Progenitor cell of endocrine pancreas (in vitro differentiated cells): ENCODE measurements at places on chromosomes 2 and 18. TPM values are rescaled to one million over a fixed set of nuclear protein-coding genes. Genes with fewer than 3 reads are reported as not detected.

Gene AQP12A
- total RNA-seq, result not detected in 2 replicates

Gene CD207
- not detected in 2 replicates for total RNA-seq

Gene MOGAT1
- total RNA-seq, result 0.74 and 0.98 TPM in 2 replicates

Gene ZNF521
- total RNA-seq, result 39.1 and 41.4 TPM in 2 replicates

Gene APLF
- 10.6 and 11.6 TPM in 2 replicates for total RNA-seq

Gene FBXO36
- total RNA-seq, result 3.9 and 4.0 TPM in 2 replicates

Gene M1AP
- total RNA-seq, result 2.5 and 2.6 TPM in 2 replicates

Gene C2orf72
- 9.7 and 11.1 TPM in 2 replicates for total RNA-seq

Gene COLEC12
- 0.55 and 0.69 TPM in 2 replicates for total RNA-seq

Gene CNDP1
- total RNA-seq, result 0.29 and 0.38 TPM in 2 replicates

DNA sequence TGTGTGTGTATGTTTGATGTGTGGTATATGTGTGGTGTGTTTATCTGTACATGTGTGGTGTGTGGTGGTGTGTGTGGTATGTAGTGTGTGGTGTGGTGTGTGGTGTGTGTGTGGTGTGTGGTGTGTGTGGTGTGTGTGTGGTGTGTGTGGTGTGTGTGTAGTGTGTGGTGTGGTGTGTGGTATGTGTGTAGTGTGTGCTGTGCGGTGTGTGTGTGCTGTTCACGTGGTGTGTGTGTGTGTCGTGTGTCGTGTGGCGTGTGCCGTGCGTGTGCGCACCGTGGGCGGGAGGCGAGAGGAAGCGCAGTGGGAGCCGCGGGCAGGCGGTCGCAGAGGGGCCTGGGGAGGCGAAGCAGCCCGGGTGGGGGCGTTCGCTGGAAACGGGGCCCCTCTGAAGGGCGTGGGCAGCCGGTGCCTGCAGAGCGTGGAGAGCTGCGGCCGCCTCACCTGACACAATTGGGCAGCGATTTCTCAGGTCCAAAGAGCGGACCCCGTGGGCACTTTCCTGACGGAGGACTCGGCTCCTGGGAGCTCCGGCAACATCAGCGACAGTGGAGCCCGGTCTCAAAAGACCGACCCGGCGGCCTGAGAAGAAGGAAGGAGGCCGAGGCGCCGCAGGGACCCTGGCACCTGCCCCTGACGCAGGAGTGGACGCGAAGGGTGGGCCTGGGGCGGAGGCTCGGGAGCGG, 741.1 kb upstream of the SALL3 start:
- peak overlapping the region; percentile 67 for H3K27ac ChIP-seq
- H3K4me3 ChIP-seq, result no peak overlapping the region
- peaks cover 2% of the 10 kb centered on the region for H3K36me3 ChIP-seq
- DNase-seq, result no peak
- H3K27me3 ChIP-seq, result peaks cover 23% of the 10 kb centered on the region
- no peaks in the 10 kb centered on the region for H3K4me1 ChIP-seq

DNA sequence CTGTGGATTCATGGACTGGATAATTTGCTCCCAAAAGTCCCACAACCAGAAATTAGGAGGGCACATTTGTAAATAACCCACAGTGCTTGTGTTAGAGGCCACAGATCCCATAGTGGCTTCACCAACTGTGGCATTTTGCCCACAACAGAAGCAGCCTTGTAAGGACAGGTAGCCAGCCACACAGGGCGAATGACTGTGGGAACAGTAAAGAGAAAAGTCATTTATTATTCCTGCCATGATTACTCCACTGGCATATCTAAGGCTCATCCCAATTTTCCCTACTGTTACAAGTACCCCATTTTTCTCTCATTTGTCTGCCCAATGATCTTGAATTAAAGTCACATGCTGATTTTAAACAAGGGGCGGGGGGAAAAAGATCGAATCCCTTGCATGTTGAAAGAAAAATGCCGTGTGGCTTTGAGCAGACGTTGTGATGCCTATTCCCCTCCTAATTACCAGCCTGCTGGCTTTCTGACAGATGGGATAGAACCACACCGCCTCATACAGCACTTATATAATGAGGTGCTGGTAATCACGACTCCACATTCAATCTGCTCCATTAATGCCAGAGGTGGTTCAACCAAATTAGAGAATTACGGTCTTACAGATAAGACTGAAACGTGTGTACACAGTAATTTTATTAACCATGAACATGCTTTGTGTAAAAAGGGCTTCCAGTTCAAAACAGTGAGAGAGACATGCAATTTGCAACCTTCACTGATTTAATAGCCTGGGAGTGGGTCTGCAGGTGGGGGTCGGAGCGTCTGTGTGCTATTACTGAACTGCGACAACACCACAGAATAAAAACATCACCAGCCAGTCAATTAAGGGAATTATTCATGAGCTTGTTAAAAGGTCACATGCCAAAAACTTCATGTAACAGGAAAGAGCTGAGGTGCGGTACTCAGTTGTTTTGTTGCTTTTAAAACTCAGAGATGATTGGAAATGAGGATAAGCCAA, 196.0 kb downstream of the TMEM163 start:
- no peak for DNase-seq
- no peaks in the 10 kb centered on the region for H3K4me1 ChIP-seq
- H3K4me3 ChIP-seq, result no peak overlapping the region
- no peaks in the 10 kb centered on the region for H3K27me3 ChIP-seq

DNA sequence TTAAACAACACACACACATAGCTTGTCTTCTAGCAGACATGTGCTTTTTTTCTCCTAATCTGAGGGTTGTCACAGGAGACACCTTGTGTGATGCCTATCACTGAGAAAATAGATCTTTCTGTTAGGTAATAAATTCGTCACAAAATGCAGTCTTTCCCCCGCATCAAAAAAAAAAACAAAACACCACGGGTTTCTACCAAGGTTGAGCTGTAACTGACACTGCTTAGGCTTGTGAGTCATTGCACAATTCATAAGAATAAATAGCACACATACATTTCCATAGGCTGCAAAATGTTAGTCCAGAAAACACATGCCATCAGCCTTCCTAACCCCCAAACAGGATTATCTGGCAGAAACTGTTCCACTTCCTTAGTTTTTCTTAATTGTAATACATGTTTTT, 6.5 kb downstream of the TMEM163 start:
- peaks cover 3% of the 10 kb centered on the region for H3K4me1 ChIP-seq
- H3K27me3 ChIP-seq, result peaks cover 86% of the 10 kb centered on the region
- no peak for DNase-seq

GRCh38 chr18:3478262-3478978, 28.4 kb downstream of the TGIF1 start:
- no peak overlapping the region for H3K4me3 ChIP-seq
- peaks cover 4% of the 10 kb centered on the region for H3K36me3 ChIP-seq
- no peaks in the 10 kb centered on the region for H3K4me1 ChIP-seq

GRCh38 chr2:8021921-8022320, 659.9 kb upstream of the ID2 start:
- H3K4me3 ChIP-seq, result no peak overlapping the region
- no peak for DNase-seq
- peaks cover 6% of the 10 kb centered on the region for H3K27me3 ChIP-seq
- H3K36me3 ChIP-seq, result no peaks in the 10 kb centered on the region

DNA sequence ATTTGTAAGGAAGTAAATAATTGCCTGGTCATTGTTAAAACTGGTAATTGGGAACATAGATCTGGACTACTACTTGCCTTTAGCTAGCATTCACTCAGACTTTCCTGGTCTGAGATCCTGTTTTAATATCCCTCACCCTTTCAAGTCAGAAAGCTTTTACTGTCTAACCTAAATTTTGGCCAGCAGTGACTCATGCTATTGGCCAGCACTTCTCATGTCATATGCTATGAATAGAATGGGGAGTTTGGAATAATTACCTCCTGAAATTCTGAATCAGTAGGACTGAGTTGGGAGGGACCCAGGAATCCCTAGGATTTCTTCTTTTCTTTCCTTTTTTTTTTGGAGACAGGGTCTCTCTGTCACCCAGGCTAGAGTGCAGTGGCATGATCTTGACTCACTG, 19.3 kb downstream of the STK36 start:
- H3K27me3 ChIP-seq, result no peaks in the 10 kb centered on the region
- peaks cover 16% of the 10 kb centered on the region for H3K36me3 ChIP-seq
- peaks cover 3% of the 10 kb centered on the region for H3K4me1 ChIP-seq
- no peak overlapping the region for H3K4me3 ChIP-seq
- DNase-seq, result no peak

DNA sequence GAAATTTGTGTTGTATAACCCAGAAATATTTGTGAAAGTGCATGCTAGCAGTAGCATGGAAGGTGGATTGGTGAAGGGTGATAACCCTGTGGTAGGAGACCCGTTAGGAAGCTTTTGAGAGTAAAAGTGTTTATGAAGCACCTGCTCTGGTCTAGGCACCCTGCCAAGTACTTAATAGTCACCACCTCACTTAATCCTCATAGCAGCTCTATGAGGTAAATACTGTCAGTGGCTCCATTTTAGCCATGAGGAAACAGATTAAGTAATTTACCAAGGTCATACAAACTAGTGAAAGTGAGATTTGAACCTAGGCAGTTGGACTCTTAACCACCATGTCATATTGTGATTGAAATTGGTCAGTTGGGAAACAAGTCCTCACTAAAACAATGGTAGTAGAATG, 66.8 kb downstream of the TET3 start:
- no peaks in the 10 kb centered on the region for H3K27me3 ChIP-seq
- no peak overlapping the region for H3K27ac ChIP-seq
- DNase-seq, result no peak
- no peak overlapping the region for H3K4me3 ChIP-seq

GRCh38 chr18:48868468-48869466, 82.0 kb downstream of the SMAD7 start:
- no peak overlapping the region for H3K4me3 ChIP-seq
- no peak for DNase-seq
- peaks cover 9% of the 10 kb centered on the region for H3K4me1 ChIP-seq
- peaks cover 2% of the 10 kb centered on the region for H3K36me3 ChIP-seq
- peaks cover 13% of the 10 kb centered on the region for H3K27me3 ChIP-seq

DNA sequence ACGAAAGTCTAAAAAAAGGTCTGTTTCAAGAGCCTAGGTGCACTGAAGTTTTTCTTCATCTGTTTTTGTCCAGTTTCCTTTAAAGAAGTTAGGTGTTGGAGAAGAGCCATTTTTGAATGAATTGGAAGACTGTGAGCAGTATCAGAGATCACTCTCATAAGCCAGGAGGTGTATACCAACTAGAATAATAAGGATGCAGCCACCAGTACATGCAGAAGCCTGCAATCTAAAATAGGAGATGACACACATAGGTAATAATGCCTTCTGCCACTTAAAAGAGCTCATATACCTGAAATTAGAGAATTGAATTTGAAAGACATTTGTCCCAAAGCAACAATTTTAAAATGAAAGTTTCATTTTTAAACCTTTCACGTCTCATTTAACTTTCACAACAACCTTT, 81.7 kb downstream of the RBMS1 start:
- no peak overlapping the region for H3K4me3 ChIP-seq
- DNase-seq, result no peak
- H3K27me3 ChIP-seq, result peaks cover 10% of the 10 kb centered on the region
- no peak overlapping the region for H3K27ac ChIP-seq

DNA sequence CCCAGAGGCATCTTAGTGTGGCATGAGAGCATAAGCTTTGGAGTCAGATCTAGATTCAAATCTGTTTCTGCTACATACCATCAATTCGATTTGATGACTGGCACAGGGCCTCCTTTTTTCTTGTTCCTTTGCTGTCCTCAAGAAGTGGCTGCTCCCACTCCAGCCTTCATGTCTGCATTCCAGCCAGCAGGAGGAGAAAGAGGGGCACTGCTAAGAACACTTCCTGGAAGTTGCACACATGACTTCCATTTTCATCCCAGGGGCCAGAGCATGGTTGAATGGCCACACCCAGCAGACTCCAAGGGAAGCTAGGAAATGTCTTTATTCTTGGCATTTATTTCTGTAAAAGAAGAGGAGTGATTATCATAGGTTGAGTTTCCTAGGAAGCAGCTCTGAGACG, 50.4 kb downstream of the EML6 start:
- H3K27ac ChIP-seq, result no peak overlapping the region
- no peak for DNase-seq
- H3K4me3 ChIP-seq, result no peak overlapping the region
- no peaks in the 10 kb centered on the region for H3K27me3 ChIP-seq
- H3K36me3 ChIP-seq, result no peaks in the 10 kb centered on the region
- H3K4me1 ChIP-seq, result no peaks in the 10 kb centered on the region

GRCh38 chr18:24427484-24427883, 1.0 kb downstream of the IMPACT start:
- DNase-seq, result no peak
- H3K27ac ChIP-seq, result peak overlapping the region; percentile 97
- H3K36me3 ChIP-seq, result peaks cover 9% of the 10 kb centered on the region
- peaks cover 18% of the 10 kb centered on the region for H3K27me3 ChIP-seq
- peaks cover 19% of the 10 kb centered on the region for H3K4me1 ChIP-seq

GRCh38 chr2:204066051-204066450, 129.5 kb downstream of the ICOS start:
- no peaks in the 10 kb centered on the region for H3K27me3 ChIP-seq
- H3K36me3 ChIP-seq, result no peaks in the 10 kb centered on the region
- no peak for DNase-seq
- H3K27ac ChIP-seq, result no peak overlapping the region
- H3K4me3 ChIP-seq, result no peak overlapping the region
- H3K4me1 ChIP-seq, result peaks cover 9% of the 10 kb centered on the region

DNA sequence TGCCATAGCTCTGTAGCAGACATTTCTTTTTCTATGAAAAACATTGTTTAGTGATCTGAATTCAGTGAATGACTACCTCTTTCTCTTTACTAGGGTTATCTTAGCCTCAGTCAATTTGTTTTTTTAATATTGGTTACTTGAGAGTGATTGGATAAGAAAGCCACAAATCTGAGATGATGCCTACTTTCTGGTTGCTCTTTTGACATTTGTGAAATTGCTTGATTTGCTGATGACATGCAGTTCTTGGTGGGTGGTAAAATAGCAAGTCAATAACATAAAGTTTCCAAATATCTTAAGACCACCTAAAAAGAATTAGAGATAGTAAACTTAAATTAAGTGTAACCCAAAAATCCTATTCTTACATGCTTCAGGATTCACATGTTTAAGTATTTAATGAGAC, 199.5 kb upstream of the STON1 start:
- DNase-seq, result no peak
- H3K4me1 ChIP-seq, result peaks cover 10% of the 10 kb centered on the region
- no peaks in the 10 kb centered on the region for H3K27me3 ChIP-seq
- H3K27ac ChIP-seq, result no peak overlapping the region

GRCh38 chr2:62928015-62928414, 122.6 kb upstream of the OTX1 start:
- H3K4me1 ChIP-seq, result no peaks in the 10 kb centered on the region
- H3K27ac ChIP-seq, result peak overlapping the region; percentile 31
- H3K36me3 ChIP-seq, result peaks cover 19% of the 10 kb centered on the region
- H3K27me3 ChIP-seq, result no peaks in the 10 kb centered on the region
- no peak overlapping the region for H3K4me3 ChIP-seq

GRCh38 chr18:55732227-55733106, 144.5 kb upstream of the TCF4 start:
- peaks cover 3% of the 10 kb centered on the region for H3K4me1 ChIP-seq
- H3K27me3 ChIP-seq, result peaks cover 18% of the 10 kb centered on the region
- no peak for DNase-seq
- no peak overlapping the region for H3K4me3 ChIP-seq
- no peaks in the 10 kb centered on the region for H3K36me3 ChIP-seq
- no peak overlapping the region for H3K27ac ChIP-seq

DNA sequence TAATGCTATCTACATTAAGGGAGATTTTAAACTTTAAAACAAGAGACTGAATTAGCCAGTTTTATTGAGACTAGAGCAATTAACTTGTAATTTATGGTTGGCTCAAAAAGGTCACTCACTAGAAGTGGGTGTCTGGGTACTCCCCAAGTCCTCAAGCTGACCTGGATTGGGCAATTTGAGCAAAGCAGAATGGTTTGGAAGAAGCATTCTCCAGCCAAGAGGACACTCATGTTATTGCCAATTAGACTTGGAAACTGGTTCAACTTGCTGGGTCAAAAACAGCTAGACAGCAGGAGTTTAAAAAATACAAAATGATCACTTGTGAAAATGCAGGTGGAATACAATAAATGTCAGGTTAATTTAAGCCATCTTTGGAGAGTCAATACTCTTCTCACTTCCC, 29.5 kb upstream of the MYO1B start:
- no peak for DNase-seq
- peaks cover 4% of the 10 kb centered on the region for H3K36me3 ChIP-seq
- H3K4me1 ChIP-seq, result peaks cover 8% of the 10 kb centered on the region
- no peak overlapping the region for H3K4me3 ChIP-seq
- H3K27me3 ChIP-seq, result no peaks in the 10 kb centered on the region
- H3K27ac ChIP-seq, result no peak overlapping the region
